Dorsolateral prefrontal cortex (tissue), 122 donors: ENCODE measurements at places on chromosomes 4 and X.

DNA sequence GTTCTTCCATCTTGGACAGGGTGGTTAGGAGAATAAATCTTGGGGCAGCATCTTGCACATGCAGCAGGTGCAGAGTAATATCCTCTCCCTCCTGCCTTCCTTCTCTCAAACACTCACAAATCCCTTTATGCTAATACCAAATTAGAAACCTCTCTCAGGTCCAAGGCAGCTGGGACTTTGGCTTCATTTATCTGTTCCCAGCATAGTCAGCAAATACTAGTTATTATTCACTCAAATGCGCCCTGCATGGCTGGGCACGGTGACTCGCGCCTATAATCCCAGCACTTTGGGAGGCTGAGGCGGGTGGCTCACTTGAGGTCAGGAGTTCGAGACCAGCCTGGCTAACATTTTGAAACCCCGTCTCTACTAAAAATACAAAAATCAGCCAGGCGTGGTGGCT, 156.0 kb upstream of the GALNT7 start:
- no peak for DNase-seq

GRCh38 chrX:139933904-139934303, 1.1 kb upstream of the ATP11C start:
- no peak for DNase-seq

DNA sequence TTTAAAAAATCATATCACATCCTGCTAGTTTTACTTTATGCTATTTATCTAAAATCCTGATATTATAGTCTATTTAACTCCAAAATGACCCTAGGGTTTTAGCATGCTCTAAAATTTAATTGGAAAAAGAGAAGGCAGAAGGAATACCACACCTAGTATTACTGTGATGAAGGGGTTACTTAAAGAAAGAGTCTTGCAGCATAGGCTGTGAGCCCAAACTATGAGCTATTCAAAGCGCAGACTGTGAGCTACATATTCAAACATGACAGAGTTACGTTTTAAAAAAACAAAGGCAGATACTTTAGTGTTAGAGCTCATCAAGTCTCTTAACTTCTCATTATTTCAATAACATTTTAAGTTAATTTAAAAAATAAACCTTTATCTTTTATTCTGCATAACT, 247.7 kb upstream of the ETNPPL start:
- no peak for DNase-seq

- DNase-seq = no peak
Observed at GRCh38 chrX:132821974-132822633, 136.3 kb downstream of the HS6ST2 start.

GRCh38 chrX:115650916-115651315, 89.9 kb downstream of the PLS3 start:
- peak; percentile 44 for DNase-seq

GRCh38 chr4:180852738-180853137, 1390.5 kb upstream of the TENM3 start:
- DNase-seq = no peak

DNA sequence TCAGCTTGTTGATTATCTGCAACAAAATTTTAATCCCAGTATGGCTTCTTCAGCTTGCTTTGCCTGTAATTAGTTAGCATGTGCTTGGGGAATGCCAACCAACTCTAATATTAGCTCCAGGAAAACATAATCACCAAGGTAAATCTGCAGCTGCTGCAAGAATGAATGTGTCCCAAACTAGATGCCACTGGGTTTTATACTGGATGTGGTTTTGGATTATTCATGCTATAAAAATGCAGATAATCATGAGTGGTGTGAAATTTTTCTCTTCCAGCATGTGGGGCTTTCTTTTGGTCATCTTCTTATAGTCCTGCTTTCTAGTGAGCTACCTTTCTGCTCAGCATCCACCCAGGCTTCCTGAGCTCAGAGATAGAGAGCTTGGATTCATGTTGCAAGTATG, 295.9 kb upstream of the CASK start:
- no peak for DNase-seq

DNA sequence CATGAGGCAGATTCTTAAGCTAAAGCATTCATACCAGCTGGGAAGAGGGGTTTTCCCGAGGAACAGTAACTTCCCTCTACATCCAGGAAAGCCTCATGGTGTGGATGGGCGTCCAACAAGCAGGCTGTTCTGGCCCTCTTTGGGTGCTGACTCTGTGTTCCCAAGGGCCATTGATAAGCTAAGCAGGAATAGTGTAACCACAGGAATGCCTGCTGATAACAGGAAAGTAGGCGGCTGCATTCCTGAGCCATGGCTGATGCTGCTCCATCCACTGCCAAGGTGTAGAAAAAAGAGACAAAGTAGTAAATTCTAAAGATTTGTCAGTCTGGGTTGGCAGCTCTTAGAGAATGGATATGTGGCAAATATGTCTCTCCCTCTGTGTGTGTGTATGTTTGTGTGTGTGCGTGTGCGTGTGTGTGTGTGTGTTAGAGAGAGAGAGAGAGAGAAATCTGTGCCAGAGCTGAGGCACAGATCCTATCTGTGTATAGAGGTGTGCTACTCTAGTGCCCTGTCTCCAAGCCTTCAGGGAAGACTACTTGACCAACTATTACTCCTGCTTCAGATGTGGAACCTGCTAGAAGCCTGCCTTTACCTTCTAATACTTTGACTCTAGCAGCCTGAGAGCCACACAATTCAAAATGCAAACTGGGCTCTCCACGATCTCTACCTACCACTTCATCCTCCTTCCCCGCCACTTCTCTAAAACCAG, 353.1 kb upstream of the NR3C2 start:
- no peak for DNase-seq

GRCh38 chrX:131728295-131729145, 184.6 kb downstream of the OR13H1 start:
- DNase-seq = peak; percentile 84

DNA sequence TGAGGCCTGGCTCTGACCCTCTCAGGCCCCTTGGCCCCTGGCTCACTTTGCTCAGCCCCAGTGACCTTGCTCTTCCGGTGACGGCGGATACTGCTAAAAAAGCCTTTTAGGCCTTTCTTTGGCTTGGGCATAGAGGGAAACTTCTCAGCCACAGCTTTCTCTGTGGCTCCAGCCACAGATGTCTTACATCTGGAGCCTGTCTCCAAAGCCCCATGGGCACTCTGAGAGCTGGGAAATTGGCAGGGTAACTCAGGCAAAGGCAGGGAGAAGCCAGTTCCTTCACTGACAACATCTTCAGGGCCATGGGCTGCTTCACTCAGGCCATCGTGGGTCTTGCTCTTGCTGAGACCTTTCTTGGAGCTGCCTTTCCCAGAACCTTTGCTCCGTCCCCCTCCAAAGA, 12.8 kb downstream of the AMER1 start:
- DNase-seq = no peak

DNA sequence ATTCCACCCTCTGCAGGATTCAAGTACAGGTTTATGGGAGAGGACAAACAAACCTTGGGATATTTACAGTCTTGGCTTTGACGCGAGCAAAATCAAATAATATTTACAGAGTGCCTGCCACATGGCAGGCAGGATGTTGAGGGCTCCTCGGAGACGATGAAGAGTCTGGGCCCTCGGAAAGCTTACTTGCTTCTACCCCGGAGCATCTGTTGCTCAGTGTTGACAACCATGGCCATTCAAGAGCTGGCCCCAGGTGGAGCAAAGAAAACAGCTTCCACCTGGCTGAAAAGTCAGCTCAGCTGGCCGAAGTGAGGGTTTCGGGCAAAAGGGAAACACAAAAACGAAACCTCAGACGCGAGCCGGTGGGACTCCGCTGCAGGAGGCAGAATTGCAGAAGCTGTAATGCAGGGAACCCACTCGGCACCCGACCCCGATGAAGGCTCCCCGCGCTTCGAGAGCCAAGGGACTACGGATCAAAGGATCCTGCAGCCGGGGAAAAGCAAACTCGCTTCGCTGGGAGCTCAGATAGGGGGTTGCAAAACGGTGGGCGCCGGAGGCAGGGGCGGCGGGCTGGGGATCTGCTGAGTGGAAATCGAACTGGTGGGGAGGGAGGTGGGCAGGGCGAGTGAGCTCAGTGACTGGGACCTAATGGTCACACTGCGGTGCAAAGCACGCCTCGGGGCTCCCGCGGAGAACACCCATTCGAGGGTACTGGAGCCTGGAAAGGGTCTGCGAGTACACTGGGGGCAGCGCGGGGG, 805 bp downstream of the ATP8A1 start:
- DNase-seq = no peak

DNA sequence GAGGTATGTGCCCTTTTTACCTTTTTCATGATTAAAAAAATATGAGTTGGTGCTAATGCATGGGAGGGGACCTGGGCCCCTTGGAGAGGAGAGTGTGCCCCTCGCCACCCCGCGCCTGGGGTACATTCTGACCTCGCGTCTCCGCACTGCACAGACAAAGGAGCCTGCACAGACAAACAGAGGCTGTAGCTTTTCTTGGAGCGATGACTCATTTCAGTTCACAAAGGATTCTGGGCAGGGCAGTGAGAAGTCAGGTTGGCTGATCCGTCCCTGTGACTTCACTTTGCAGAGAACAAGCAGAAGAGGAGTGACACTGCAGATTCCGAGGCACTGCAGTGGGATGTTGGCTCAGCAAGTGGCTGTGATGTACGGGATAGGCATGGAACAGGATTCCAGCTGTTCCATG, 82.9 kb downstream of the STOX2 start:
- peak; percentile 87 for DNase-seq

GRCh38 chr4:140213749-140214148, 59.8 kb upstream of the MAML3 start:
- DNase-seq = no peak

DNA sequence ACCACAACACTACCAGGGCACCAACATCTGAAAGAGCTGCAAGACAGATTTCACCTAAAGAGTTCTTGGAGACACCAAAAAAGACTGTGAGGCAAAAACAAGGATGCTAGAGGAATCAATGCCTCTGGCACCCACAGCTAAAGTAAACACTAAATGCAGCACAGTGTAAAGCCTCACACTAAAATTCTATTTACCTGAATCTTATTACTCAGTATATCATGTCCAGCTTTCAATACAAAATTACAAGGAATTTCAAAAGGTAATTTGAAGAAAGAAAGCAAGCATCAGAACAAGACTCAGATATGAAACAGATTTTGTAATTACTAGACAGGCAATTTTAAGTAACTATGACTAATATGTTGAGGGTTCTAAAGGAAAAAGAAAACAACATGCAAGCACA, 19.6 kb downstream of the RAB28 start:
- DNase-seq = no peak

GRCh38 chrX:20527558-20528011, 260.9 kb upstream of the RPS6KA3 start:
- DNase-seq = no peak

DNA sequence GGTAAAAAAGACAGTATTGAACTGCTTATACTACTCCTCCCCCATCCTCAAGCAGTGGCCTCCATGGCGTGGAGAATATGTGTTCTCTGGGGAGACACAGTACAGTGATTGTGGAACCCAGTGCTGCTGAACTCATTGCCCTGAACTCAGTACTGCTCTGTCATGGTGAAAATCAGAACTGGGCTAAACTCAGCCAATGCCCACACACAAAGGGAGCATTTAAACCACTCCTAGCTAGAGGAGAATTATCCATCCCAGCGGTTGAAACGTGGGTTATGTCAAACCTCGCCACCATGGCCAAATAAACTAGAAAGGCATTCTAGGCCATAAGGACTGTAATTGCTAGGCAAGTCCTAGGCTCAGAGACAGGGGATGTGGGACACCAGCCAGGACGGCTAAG, 131.8 kb downstream of the SPOCK3 start:
- no peak for DNase-seq

GRCh38 chr4:336099-336892, 1.3 kb upstream of the ZNF141 start:
- DNase-seq = peak; percentile 14

GRCh38 chr4:143021384-143021783, 163.3 kb upstream of the USP38 start:
- DNase-seq = no peak

DNA sequence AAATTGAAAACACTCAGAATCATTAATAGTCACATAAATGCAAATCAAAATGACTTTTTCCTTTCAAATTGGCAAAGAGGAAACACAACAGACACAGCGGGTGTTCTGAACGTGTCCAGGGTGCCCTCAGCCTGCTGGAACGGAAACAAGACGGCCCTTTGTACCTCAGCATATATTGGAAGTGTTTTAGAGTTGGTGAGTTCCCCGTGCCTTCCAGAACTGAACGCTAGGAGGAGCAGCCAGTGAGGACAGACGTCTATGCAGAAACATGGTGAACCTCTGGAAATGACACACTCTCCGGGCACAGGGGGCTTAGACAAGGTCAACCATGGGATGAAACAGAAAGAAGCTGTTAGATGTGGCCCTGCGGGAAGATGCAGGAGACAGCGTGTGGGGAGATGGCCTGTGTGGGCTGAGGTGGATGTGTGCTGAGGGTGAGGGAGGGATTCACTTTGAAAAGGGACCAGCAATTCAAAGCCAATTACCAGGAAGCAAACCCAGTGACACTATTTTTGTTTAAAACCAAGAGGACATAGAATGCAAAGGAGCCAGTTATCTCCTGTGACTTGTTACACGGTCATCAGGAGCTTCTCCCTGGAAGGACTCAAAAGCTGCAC, 40.4 kb downstream of the RNF212 start:
- no peak for DNase-seq

- no peak for DNase-seq
Observed at GRCh38 chr4:15291122-15291521, 136.7 kb upstream of the C1QTNF7 start.

GRCh38 chr4:6771229-6771671, 11.3 kb upstream of the KIAA0232 start:
- DNase-seq = no peak

- peak; percentile 54 for DNase-seq
Observed at GRCh38 chr4:184648313-184649025, 778 bp downstream of the CASP3 start.

- no peak for DNase-seq
Observed at GRCh38 chr4:3709061-3709845, 56.9 kb upstream of the ADRA2C start.

DNA sequence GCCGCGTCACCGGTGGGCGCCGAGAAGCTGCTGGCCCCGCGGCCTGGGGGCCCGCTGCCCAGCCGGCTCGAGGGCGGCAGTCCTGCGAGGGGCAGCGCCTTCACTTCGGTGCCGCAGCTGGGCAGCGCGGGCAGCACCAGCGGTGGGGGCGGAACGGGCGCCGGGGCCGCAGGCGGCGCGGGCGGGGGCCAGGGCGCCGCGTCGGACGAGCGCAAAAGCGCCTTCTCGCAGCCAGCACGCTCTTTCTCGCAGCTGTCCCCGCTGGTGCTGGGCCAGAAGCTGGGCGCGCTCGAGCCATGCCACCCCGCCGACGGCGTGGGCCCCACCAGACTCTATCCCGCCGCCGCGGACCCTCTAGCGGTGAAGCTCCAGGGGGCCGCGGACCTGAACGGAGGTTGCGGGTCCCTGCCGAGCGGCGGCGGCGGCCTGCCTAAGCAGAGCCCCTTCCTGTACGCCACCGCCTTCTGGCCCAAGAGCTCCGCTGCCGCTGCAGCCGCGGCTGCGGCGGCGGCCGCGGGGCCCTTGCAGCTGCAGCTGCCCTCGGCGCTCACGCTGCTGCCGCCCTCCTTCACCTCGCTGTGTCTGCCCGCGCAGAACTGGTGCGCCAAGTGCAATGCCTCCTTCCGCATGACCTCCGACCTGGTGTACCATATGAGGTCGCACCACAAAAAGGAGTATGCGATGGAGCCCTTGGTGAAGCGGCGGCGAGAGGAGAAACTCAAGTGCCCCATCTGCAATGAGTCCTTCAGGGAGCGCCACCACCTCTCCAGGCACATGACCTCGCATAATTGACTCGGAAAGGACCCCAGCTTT, 5.6 kb downstream of the PRDM8 start:
- no peak for DNase-seq

- no peak for DNase-seq
Observed at GRCh38 chr4:98314791-98315565, 53.8 kb downstream of the RAP1GDS1 start.
